Mesothelial cell of epicardium (in vitro differentiated cells): ENCODE measurements at places on chromosomes 6 and 20. TPM values are rescaled to one million over a fixed set of nuclear protein-coding genes. Genes with fewer than 3 reads are reported as not detected.

Gene SIRPA
- 6.1 to 6.8 TPM (median 6.4 TPM) in 3 replicates for total RNA-seq

Gene SASH1
- total RNA-seq = 24.0 to 30.2 TPM (median 28.7 TPM) in 3 replicates

Gene KIF25
- total RNA-seq = 0.47 to 1.6 TPM (median 0.95 TPM) in 3 replicates

Gene TRIM15
- total RNA-seq = not detected in 3 replicates

Gene IL17F
- total RNA-seq = not detected in 3 replicates

Gene SLC4A11
- 1.0 to 2.5 TPM (median 1.9 TPM) in 3 replicates for total RNA-seq

Gene JAG1
- 70.6 to 74.1 TPM (median 70.9 TPM) in 3 replicates for total RNA-seq

Gene NKAIN4
- total RNA-seq = 16.1 to 18.4 TPM (median 16.8 TPM) in 3 replicates

Gene OR11A1
- total RNA-seq = not detected in 3 replicates

Gene PABPC1L
- 131 to 135 TPM (median 135 TPM) in 3 replicates for total RNA-seq

Gene OPRM1
- not detected in 3 replicates for total RNA-seq

Gene GCNT2
- 29.3 to 35.0 TPM (median 32.2 TPM) in 3 replicates for total RNA-seq

Gene TREM1
- 0.34 to 0.53 TPM in 2 of 3 replicates, not detected in the other for total RNA-seq

Gene FNDC11
- total RNA-seq = 0.86 to 1.4 TPM (median 1.1 TPM) in 3 replicates

Gene MAP3K5
- total RNA-seq = 8.3 to 9.5 TPM (median 8.9 TPM) in 3 replicates

Gene EYS
- 0.52 to 0.69 TPM (median 0.60 TPM) in 3 replicates for total RNA-seq

Gene GDAP1L1
- total RNA-seq = 0.16 to 0.54 TPM (median 0.40 TPM) in 3 replicates

Gene YTHDF1
- 49.3 to 52.9 TPM (median 50.1 TPM) in 3 replicates for total RNA-seq

Gene SSTR4
- total RNA-seq = not detected in 3 replicates

Gene CNBD2
- total RNA-seq = 3.5 to 4.7 TPM (median 3.7 TPM) in 3 replicates

Gene TTBK1
- total RNA-seq = 0.29 to 0.34 TPM (median 0.29 TPM) in 3 replicates
